NCI-H2107 (cell line): ENCODE measurements at places on chromosomes 11 and 22.

DNA sequence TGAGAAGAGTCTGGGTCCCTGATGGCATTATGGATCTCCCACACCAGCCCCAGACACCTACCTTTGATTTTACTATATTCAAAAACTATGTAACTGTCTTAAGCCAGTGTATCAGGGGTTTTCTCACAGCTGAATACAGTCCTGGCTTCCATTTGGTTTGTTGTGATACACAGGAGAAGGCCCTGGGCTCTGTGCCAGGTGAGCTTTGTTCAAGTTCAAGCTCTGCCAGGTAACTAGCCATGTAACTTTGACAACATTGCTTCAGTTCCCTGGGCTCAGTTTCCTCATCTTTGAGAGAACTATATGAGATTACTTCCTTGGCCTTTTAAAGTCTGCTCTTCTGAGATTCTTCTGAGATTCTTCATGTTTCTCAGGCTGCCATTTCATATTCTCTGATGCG is 327.5 kb upstream of the TENM4 start:
- no peak for DNase-seq

- no peak for DNase-seq
Measured at GRCh38 chr11:2175659-2176058, 4.0 kb upstream of the TH start.

GRCh38 chr22:38221908-38222796 is 20.4 kb downstream of the MAFF start:
- no peak for DNase-seq

- no peak for DNase-seq
Measured at GRCh38 chr22:31238057-31238456, 26.0 kb downstream of the LIMK2 start.

GRCh38 chr11:31022080-31022479 is 347.5 kb downstream of the DCDC1 start:
- DNase-seq: no peak

GRCh38 chr22:37806409-37807333 is 1.1 kb upstream of the GCAT start:
- DNase-seq: no peak

GRCh38 chr11:124405581-124405980 is 6.8 kb upstream of the OR8B3 start:
- no peak for DNase-seq

GRCh38 chr11:8066036-8066910 is 14.7 kb upstream of the TUB start:
- DNase-seq: no peak

GRCh38 chr11:91124363-91124762 is 901.5 kb upstream of the CHORDC1 start:
- DNase-seq: no peak

- DNase-seq: no peak
Measured at GRCh38 chr22:46537946-46538813, 760 bp upstream of the CELSR1 start.

GRCh38 chr11:74980634-74981033 is 8.1 kb upstream of the NEU3 start:
- no peak for DNase-seq

GRCh38 chr11:68890490-68891231 is 13.0 kb downstream of the MRPL21 start:
- DNase-seq: peak; percentile 10

DNA sequence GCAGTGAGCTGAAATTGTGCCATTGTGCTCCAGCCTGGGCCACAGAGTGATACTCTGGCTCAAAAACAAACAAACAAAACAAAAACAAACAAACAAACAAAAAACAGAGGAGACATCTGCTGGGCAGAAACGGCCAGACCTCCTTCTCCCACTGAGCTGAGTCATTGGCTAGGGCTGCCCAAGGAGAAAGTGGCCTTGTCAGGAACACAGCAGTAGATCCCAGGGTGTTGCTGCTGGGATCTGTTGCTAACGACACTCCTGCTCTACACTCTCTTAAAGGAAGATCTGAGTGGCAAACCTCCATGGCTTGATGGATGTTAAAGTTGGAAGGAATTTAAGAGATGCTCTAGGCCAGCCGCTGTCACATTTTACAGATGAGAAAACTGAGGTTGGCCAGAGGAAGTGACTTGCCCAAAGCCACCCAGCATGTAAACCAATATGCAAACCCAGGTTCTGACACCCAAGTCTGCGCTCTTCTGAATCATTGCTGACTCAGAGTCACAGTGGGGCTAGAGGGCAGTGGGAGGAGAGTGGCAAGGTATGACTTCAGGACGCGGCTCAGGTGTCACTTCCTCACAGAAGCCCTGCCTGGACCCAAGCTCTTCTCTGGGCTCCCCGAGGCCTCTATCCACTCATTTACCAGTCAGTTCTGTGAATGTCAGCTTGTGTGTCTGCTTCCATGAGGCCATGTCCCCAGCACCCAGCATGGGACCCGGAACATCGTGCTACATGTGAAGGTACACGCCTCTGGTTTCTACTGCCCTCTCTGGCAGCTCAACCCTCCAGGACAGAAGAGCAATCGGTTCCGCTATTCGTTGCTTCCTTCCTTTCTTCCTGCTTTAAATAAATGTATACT is 11.3 kb upstream of the GDPD5 start:
- DNase-seq: no peak
